ENCODE measurements at places on chromosomes 7 and 10.
A peak's percentile ranks its signal among the peaks of the same experiment; 100 is the strongest.

DNA sequence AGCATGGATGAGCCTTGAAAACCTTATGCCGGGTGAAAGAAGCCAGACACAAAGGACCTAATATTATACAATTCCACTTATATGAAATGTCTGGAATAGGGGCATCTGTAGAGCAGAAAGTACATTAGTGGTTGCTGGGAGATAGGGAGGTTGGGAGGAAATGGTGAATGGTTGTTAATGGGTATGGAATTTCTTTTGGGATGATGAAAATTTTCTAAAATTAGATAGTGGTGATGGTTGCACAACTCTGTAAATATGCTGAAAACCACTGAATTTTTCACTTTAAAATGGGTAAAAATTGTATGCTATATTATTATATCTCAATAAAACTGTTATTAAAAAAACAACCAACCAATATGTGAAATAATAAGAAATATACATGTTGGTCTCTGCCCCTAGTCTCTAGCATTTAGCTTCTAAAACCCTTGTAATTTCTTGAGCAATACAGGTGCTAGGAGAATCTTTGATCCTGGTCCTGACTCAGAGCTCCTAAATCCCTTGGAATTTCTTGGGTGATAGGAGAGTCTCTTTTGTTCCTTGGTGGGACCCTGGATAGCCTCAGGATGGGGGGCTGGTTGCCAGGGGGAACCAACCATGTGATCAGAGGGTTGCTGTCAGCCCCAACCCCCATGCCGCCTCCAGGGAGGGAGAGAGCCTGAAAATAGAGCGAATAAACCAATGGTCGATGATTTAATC is 64.0 kb downstream of the TACR2 start:
- no peak for DNase-seq

DNA sequence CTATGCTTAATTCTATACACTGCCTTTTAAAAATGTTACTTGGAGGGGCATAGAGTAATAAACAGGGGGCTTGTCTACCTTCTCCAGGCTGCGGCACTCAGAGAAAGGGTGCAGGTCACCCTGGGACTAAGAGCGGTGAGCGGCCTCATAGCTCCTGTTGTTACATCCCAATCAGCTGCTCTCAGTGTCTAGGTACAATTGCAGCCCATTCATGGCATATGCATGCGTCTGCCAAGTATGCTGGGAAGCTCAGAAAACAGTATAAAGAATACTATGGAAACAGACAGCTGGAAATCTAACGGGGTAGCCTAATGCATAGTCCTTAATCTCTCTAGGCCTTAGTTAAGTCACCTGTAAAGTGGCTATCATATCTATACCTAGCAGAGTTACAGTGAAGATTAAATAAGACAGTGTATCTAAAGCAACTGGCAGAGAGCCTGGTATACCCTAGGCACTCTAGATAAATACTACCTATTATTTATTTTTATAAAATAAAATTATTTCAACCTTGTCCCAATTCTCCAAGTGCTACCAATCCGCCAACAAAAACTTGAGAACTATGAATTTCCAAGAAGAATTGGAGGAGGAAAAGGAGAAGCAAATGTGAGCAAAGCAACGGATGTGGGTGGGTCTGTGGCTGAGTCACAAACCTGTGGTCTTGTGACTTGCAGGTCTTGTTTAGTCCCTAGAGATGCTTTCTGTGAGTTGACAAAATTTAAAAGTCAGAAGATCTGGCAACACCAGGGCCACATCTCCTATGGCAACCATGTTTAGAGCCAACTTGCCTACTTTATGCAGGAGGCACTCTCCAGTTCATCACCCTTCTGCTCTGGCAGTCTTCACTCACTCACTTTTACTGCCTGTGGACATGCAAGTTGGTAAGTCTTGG is 183.0 kb downstream of the RAPGEF5 start:
- DNase-seq, result no peak

- no peak for DNase-seq
Observed at GRCh38 chr7:119026391-119026790, 801.9 kb downstream of the ANKRD7 start.

GRCh38 chr7:48139459-48139858 is 31.8 kb upstream of the ABCA13 start:
- no peak for DNase-seq

DNA sequence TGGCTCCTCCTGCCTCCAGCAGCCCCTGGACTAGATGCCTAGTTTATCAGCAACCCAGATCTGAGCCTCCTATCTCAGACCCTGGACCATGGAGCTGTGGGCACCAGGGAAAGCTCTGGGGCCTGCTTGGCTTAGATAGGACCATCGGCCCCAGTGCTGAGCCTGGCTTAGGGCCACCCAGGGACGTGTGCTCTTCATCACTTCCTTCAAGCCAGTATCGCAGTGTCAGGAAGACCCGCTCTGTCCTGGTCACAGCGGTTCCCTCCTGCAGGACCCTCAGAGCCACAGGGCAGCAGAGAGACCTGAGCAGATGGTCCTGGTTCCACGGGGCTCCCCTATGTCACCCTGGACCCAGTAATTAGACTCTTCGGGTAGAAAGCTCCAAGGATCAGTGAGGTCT is 105.7 kb upstream of the FAM20C start:
- no peak for DNase-seq

DNA sequence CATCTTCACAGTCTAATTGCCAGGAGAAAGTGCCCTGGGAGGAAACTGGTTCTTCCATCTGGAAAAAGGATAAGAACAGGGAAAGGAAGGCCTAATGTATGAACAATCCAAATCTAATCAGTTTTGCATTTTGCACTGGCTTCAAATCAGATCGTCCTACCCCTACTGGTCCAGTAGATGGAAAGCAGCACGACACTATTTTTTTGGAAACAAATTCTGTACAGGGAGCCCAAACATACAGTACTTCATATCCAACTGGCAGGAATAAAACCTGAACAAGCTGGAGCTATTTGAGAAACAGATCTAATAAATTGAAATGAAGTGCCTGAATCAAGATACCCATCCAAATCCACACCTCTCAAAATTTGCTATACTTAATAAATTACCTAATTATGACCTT is 36.5 kb downstream of the ETV1 start:
- no peak for DNase-seq

DNA sequence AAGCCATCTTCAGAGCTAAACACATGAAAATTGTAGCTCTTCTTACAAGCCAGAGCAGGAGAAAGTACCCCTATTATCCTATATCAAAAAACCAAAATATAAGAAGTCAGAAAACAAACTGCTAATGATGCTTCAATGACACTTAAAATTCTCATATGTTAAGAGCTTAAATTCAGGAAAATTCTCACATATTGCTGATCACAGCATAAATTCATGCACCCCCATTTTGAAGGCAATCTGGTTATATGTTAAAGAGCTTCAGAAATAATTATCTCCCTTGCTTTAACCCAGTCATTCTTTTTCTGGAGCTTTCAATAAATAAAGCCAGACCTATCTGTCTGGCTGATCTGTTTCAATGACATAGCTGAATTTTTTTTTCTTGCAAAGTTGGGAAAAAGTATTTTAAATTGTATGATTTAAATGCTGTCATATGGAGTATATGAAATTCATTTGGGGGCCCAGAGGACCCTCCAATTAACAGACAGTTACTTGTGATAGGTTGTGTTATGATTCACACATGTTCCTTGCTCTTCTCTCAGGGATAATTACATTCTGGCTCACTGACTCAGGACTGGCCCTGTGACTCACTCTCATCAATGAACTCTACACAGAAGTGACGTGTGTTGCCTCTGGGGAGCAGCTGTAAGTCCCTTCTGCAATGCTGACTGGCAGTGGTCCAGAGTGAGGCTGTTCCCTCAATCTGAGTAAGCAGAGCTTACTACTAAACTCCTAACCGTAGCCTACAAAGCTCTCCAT is 85.2 kb downstream of the HGF start:
- DNase-seq, result no peak

DNA sequence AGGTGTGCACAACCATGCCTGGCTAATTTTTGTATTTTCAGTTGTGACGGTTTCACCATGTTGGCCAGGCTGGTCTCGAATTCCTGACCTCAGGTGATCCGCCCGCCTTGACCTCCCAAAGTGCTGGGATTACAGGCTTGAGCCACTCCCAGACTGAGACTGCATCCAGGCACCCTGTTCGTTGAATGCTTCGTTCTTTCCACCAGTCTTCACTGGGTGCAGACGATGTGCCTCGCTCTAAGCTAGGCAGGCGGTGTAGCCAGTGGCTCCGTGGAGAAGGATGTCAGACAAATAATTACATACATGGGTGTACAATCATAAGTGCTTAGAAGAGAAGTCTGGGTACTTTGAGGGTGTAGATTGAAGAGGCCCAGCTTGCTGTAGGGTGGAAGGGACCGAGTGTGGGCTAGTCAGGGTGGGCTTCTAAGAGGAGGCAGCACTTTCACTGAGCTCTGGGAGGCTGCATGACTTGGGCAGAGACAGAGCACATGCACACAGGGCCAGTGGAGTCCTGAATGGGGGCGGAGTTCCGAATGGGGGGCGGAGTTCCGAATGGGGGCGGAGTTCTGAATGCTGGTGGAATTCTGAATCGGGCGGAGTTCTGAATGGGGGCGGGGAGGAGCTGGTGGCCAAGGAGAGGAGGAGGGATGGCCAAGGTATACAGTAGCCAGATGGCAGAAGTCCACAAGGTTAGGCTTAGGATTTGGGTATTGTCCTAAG is 74.3 kb downstream of the COL26A1 start:
- DNase-seq, result peak; percentile 15

DNA sequence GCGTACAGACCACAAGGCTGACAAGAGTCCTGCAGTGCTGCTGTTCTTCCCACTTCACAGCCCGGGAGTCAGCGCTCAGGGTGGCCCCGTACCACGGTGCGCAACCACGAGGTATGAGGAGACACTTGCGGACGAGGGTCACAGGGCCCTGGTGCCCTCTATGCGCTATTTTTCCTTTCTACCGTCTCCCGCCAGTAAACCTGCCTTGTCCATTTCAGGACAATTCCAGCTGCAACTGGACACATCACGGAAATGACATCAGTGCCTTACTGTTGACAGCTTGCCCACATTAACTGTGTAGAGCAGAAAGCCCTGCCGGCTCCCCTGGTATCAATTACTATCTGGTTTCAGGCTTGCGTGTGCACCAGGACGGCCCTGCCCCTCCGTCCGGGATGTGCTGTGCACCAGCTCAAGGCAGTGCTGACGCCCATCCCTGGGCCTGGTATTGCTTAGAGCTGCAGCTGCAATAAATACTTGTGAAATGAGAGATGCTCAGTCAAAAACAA is 65.1 kb downstream of the ZRANB1 start:
- no peak for DNase-seq
